Activated CD4-positive, alpha-beta T cell treated with anti-CD3 and anti-CD28 coated beads, Interleukin-2, amount 50 U/mL, for 4 hours (primary cell): ENCODE measurements at places on chromosomes 2 and 18.

- no peak for DNase-seq
Measured at GRCh38 chr18:13608791-13609532, 117.4 kb downstream of the FAM210A start.

DNA sequence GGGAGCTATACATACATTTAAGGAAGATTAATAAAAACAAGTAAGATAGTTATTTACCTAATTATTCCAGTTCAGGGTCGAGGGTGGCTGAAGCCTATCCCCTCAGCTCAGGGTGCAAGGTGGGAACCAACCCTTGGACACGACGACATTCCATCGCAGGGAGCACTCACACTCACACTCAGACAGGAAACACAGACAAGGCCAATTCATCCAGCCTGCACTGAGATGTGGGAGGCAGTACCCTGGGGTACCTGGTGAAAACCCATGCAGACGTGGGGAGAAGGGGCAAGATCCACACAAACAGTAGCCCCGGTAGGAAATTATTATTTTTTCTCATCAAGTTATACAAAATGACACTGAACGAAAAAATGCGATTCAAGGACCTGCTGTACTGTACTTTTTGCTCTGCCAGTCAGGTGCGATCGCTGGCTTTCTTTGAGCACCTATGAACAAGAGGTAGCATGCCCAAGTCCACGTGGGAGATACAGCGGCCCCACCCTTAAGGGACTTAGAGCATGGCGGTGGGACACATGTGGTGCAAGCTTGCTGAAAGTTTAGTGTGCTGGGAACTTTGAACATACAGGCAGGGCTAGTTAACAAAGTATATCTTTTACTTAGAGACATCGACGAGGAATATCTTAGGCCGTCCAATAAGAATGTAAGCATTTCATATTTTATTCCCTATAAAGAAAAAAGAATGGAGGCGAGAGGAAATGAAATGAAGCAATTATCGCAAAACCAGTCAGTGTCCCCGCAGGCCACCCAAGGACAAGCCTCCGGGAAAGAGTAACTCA is 624 bp downstream of the METTL8 start:
- DNase-seq: peak; percentile 45

GRCh38 chr2:161107265-161107664 is 53.0 kb upstream of the TANK start:
- DNase-seq: no peak

DNA sequence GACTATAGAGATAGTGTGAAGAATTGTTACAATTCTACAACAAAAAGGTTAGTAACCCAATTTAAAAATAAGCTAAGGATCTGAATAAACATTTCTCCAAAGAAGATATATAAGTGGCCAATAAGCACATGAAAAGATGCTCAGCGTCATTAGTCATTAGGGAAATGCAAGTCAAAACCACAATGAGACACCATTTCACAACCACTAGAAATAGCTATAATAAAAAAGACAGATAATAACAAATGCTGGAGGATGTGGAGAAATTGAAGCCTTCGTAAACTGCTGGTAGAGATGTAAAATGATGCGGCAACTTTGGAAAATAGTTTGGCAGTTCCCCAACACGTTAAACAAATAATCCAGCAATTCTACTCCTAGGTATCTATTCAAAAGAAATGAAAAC is 366.5 kb upstream of the POU3F3 start:
- DNase-seq: no peak

DNA sequence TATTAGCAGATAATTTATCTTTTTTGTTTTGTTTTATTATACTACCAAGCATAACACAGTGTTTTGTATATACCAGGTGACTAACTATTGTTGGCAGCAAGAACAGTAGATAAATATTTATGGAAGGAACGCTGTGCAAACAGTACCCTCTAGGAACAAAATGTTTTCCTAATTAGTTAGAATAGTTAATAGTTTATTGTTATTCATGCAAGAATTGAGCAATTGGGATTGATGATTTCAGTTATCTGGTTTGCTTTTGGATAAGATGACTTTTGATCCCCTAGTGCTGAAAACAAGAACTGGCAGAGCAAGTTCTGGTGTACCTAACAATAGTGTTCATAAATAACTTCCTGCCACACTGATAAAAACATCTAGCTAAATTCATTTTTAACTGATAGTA is 323.3 kb downstream of the TGIF1 start:
- DNase-seq: no peak

DNA sequence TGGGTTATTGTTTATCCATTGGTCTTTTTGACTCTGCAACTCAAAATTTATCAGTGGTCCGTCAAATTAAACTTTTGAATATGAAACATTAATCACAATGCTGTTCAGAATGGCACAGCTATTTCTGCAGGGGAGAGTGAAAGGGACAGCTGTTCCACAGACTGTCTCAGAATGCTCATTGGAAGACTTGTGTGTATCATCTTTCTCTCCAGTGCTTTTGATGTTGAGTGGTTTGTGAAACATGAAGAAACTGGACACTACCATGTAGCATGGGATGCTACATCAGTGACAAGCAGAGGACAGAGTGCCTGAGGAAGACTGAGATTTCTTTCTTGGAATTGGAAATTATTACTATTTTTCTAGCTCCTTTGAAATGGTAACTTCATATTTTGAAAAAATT is 115.7 kb downstream of the PLCL1 start:
- DNase-seq: no peak

DNA sequence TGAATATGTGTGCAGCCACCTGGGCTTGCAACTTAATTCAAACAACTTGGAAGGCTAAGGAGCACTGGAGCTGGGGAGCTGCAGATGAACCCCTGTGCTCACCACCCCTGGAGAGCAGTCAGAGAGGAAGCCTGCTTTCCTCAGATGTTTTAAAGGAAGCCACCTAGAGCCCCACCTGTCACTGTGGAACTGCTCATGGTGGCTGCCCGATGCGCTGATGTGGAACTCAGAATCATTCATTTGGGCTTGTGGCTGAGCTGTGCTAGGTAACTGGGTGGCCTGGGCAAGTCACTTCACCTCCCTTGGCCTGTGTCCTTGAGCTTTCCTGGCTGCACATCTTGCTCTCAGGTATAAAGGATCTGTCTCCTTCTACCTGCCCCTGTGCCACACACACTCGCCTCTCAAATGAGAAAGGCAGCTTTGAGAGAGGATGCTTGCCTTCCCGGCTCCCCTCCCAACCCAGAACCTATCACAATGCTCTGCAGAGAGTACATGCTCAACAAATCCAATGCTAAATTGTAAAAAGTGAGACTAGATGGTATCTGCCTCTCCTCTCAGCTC is 41.3 kb downstream of the BCL11A start:
- DNase-seq: no peak

- no peak for DNase-seq
Measured at GRCh38 chr2:88450186-88450585, 2.3 kb downstream of the FOXI3 start.

DNA sequence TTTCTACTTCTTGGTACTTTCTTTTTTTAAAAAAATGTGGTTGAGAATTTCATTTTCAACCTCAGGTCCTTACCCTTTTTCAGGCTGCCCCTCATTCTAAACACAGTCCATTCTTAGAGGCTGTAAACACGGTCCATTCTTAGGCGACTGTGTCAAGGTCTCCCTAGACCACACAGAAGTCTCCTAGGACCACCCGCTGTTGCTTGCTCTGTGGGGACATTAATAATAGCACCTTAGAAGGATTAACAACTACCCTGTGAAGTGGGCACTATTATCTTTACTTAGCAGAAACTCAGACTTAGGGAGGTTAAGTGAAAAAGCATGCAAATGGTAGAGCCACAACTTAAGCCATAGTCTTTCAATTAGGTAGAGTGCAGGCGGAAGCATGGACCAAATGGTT is 91.7 kb downstream of the RBMS1 start:
- no peak for DNase-seq

GRCh38 chr2:52884761-52885352 is 882.7 kb upstream of the CHAC2 start:
- DNase-seq: no peak

GRCh38 chr18:31918733-31919132 is 24.2 kb downstream of the TRAPPC8 start:
- no peak for DNase-seq

- DNase-seq: peak; percentile 60
Measured at GRCh38 chr2:85266146-85267041, 61.4 kb downstream of the TGOLN2 start.

DNA sequence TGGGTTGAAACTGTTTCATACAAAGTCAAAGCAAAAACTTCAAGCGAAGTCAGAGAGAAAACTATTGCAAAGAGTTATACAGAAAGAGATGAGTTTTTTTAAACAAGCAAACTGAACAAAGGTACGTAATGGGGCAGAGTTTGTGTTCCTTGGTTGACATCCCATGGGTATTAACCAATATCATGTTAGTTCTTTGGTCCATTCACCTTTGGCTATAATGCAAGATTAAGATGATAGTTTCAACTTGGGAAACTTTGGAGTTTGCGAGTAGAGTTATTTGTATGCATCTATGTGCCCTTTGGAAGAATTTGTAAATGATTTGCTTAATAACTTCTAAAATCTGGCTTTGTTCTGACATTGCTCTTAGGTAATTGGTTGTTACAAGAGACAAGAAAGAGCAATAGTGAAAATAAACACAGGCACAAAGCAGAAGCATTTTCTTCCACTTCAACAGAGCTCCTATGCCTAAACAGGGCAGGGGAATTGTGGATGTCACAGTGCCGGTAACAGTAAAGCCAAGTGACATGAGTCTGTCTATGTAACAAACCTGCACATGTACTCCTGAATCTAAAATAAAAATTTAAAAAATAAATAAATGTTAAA is 936.1 kb downstream of the SUCLG1 start:
- no peak for DNase-seq

- DNase-seq: no peak
Measured at GRCh38 chr18:74841248-74841647, 243.6 kb downstream of the ZNF407 start.

DNA sequence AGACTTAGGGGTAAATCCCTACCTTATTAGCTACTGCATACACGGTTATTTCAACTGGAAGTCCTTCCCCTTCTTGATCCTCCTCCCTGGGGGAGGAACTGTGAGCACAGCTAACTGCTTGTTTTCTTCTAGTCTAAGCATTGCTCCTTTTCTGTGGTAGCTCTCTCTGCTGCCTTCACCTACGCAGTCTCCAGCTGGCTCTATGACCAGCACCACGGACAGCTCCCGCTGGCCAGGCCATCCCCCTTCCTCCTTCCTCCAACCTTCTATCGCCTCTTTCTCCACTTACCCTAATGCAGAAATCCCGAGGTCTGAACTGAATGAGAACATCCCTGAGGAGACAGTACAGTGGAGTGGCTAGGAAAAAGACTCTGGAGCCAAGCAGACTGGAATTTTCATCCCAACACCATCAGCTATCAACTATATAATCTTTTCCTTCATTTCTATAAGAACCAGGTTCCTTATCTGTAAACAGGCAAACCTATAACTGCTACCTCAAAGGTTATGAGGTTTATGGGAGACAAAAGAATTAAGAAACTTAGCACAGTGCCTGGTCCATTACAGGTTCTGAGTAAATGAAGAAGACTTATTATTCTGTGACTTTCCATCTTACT is 4.7 kb upstream of the CFAP65 start:
- no peak for DNase-seq

- no peak for DNase-seq
Measured at GRCh38 chr2:213148572-213149261, 2.7 kb downstream of the IKZF2 start.

- no peak for DNase-seq
Measured at GRCh38 chr2:225494100-225494459, 94.6 kb downstream of the NYAP2 start.

- DNase-seq: no peak
Measured at GRCh38 chr2:46167406-46167805, 129.8 kb upstream of the EPAS1 start.

- DNase-seq: no peak
Measured at GRCh38 chr18:52481116-52481515, 141.1 kb downstream of the DCC start.

GRCh38 chr2:205520311-205520710 is 162.0 kb upstream of the NRP2 start:
- DNase-seq: no peak

GRCh38 chr2:10188729-10189305 is 66.3 kb downstream of the RRM2 start:
- no peak for DNase-seq

- no peak for DNase-seq
Measured at GRCh38 chr18:2905854-2906703, 59.3 kb downstream of the EMILIN2 start.

DNA sequence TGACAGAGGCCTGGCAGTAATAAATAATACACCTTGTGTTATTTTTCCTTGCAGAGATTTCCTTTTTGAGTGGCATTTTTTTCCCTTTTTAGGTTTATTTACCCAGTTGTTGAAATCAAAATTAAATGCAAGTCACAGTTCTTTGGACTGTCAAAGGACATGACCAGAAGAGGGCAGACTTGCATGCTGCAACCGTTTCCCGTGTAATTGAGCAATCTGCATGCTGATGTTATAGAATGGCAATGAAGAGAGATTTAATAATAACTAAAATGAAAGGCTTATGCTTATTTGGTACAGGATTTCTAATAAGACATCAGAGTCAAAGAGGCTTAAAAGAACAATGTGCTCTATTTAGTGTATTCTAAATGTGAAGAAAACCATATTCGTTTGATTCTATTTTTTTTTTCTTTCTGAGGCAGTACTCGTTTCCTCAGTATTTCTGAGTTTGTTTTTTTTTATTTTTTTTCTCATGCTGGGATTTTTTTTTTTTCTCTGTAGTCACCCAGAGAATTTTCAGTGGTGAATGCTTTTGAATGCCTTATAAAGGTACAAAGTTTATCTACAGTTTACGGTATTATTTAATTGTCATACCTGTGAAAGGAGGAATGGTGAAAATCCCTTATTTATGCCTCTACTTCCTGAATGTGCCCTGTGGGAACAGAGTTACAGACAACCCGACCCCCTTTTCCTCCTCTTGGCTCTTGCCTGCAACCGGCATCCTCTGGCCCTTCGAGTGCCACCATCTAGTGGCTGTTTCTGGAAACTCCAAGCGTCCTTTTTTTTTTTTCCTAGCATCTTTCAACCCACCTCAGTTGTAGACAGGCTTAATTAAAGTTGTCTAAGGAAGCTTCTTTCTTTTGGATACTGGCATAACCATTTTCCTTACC is 368.5 kb downstream of the LRRTM1 start:
- DNase-seq: no peak

GRCh38 chr2:9030190-9030589 is 26.7 kb upstream of the MBOAT2 start:
- DNase-seq: no peak

DNA sequence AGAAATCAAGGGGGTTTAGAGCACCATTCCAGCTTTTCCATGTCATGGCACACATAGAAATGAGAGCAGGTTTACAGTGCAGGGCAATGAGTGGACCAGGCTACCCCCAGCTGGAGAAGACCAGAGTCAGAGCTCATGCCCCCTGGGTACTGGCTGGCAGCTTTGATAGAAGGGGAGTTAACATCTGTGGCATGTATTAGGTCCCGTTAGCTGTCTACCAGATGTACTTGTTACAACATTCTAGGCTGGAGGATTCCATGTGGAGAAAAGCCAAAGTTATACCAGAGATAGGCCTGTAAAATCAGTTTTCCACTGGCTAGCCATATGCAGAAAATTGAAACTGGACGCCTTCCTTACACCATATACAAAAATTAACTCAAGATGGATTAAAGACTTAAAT is 109.2 kb downstream of the CCDC85A start:
- no peak for DNase-seq

GRCh38 chr2:133109772-133110171 is 439.8 kb upstream of the LYPD1 start:
- DNase-seq: no peak
